NAMALWA (cell line): ENCODE measurements at places on chromosomes 11 and 22.

GRCh38 chr22:43176090-43176489, 10.8 kb downstream of the TTLL12 start:
- DNase-seq = no peak

- no peak for DNase-seq
Observed at GRCh38 chr11:117719480-117719879, 77.5 kb downstream of the DSCAML1 start.

DNA sequence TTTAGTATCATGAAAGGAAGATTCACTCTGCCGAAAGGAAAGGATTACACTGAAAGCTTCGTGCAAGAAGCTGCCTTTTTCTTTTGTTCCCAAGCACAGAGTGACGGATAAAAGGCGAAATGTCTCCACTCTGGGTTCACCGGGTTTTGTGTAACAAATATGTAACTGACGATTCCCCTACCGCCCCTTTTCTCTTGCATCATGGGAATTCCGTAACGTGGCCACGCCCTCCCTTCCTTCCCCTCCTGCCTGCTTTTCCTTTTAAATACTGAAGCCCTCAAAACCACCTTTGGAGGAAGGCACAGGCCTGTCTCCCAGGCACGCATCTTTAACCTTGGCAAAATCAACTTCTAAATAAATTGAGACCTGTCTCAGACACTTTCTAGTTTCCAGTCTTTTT, 16.4 kb upstream of the TESMIN start:
- no peak for DNase-seq

DNA sequence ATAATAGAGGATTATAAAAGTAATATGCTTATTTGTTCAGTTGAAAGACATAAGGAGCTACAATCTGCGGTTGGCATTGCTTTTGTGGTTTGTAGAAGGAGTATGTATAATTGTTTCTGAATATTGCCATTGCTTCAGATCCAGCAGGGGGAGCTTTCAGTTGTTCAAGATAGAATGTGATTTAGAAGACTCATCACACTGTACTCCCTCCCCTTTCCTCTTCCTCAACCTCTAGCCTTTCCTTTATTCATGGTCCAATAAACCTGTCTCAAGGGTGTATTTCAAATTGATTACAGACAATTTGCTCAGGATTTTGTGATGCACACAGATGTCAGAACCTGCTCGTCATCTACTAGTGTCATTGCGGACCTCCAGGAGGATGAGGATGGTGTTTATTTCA, 9.8 kb downstream of the PRMT3 start:
- DNase-seq = peak; percentile 65

DNA sequence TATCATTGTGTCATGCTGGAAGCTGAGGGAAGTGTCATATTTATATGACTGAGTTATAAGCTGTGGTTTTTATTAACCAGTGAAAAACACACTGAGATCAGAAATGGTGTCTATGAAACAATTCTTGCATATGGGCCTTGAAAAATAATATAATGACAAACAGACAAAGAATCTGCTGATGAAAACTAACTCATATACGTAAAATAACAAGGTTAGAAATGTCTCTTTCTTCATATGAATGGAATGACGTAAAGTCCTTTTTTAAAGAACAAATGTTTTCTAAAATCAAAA, 48.8 kb upstream of the PHF21B start:
- no peak for DNase-seq

DNA sequence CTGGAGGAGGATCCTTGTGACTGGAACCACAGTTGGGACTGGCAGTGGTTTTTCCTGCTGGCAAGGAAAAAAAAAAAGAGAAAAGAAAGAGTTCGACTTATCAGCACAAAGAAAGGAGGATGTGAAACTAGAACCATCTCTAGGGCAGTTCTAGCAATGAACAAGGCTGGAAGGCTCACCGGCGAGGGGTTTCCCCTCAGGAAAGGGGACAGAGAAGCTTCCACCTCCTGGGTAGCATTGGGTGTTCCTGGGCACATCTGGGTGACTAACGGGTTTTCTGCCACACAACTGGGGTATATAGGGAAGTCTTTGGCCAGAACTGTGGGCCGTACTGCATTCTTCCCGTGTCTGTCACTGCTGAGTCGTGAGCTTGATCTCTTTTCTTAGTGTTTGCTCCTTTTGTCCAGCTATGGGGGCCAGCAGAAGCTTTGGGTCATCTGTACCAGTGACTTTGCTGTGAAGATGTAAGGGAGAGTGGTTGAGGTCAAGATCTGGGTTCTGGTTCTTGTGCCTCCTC, 109.4 kb upstream of the OR4B1 start:
- peak; percentile 75 for DNase-seq

DNA sequence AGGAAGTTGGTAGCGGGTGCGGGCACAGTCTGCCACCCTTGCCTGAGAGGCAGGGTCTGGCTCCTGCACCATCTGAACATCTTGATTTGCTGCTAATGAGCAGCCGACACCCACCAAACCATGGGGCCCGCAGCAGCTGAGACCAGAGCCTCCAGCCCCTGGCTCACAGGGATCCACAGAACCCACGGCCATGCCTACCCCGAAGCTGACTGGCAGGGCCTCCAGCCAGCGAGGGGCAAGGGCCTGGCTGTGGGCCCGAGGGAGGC, 171.5 kb upstream of the NTM start:
- no peak for DNase-seq

- peak; percentile 7 for DNase-seq
Observed at GRCh38 chr11:47002390-47002789, 65.8 kb downstream of the CSTPP1 start.

DNA sequence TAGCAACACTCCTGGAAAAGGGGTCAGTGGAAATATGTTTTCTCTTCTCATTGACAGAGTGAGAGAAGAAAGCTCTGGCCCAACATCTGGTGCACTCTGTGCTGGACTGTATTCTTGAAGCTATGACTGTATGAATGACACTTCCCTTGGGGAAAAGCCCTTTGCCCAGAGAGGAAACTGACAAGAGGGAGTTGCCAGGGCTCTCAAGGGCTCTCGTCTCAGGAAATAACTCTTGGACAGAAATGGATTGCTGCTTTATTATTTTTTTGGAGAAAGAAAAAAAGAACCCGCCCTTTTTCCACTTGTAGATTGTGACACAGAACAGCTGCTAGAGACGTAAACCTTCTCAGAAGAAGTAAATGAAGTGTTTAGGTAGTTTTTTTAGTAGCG, 11.4 kb downstream of the ETS1 start:
- no peak for DNase-seq

- DNase-seq = no peak
Observed at GRCh38 chr11:64856382-64857227, 12.2 kb upstream of the CDC42BPG start.

DNA sequence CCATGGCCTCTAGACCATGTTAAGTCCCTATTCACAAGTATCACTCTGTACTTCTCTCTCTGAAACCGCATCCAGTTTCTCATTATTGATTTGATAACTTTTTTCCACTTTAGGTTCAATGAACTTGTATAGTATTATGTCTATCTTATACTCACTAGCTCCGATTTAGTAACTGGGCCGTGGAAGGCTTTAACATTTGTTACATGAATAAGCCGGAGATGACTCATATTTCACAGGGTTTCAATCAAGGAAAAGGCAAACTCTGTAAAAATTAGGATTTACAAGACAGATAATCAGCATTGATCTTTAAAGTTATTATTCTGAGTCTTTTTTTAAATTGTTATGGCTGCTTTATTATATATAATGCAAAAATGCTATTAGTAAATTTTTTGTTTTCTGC, 662.2 kb upstream of the CNTN5 start:
- no peak for DNase-seq

GRCh38 chr11:92702805-92703448, 266.5 kb upstream of the MTNR1B start:
- no peak for DNase-seq

- no peak for DNase-seq
Observed at GRCh38 chr11:56273854-56274253, at the start of gene OR5T1. TSS of gene OR5T1 (plus strand) at chr11:56274154. CDS start at chr11:56275639, 1,485 bp downstream.

GRCh38 chr11:128187835-128188234, 399.5 kb downstream of the ETS1 start:
- no peak for DNase-seq

- DNase-seq = no peak
Observed at GRCh38 chr11:76792505-76793264, 9.5 kb downstream of the TSKU start.

- no peak for DNase-seq
Observed at GRCh38 chr22:38872831-38873248, 824 bp upstream of the CBX6 start.

DNA sequence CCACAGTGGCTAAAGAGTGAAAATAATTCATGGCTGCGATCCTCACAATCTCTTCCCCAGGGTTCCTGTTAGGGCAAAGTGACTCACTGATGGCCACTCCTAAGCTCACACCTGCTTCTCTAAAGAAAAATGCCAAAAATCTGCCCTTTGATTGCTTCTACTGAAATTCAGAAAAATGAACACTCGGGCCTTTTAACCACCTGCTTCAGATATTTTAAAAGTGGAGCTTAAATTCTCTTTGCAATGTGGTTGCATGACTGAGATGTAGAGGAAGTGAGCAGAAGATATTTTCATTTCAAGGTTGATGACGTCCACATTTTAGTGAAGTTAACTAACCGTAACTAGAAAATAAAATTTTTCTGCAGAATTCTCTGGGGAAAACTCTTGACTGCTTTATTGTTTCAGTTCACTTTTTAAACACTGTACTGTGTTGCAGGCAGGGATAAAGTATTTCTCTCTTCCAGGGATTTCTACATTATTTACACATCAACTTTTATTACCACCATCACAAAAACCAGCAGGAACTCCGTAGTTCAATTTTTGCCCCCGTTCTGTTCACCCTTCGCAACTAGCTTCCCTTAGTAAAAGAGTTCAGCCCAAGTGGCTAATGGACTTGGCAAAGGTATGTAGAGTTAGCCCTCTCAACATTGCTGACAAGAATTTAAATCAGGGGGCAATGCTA, 8.5 kb downstream of the RAB30 start:
- DNase-seq = peak; percentile 96

DNA sequence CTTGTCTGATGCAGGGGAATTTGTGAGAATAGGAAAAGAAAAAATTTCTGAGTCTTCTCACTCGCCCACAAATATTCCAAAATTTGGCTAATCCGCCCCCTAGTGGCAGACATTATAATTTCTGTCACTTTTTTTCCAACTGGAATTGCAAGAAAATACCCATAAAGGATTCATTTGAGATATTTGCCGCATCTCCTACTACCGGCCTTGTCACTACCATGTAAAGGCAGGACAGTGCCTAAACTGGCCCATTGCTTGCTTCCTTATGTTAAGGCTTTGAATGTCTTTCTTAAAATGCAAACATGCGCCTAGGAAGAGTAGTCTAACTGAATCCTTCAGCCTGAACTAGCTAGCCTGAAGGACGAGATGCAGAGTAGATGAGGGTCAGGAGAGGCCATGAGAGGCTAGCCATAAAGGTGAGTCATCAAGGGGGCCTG, 9.3 kb upstream of the CEP295 start:
- DNase-seq = peak; percentile 63

DNA sequence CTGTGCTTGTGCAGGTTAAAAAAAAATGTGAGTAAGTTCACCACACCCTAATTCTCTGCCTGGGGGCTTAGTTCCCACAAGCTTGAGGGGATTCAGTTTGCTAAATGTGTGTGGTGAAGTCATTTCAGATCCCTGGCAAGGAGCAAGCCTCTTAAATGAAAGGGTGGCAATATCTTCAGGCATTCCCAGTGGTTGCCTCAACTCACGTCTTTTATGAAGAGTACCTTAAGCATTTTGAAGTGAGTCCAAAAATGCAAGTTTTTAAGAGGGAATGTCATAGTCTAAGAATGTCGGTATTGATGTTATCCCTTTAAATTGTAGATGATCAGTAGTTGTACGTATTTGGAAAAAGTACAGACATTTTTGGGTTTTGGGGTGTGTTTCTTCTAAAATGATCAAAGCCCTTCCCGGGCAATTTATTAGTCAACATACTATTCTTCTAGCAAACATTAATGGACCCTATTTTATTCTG, 4.9 kb downstream of the TCP11L1 start:
- DNase-seq = no peak

GRCh38 chr11:61486011-61486620, 22.4 kb upstream of the LRRC10B start:
- DNase-seq = no peak

GRCh38 chr11:119920666-119921387, 191.8 kb upstream of the NECTIN1 start:
- no peak for DNase-seq

DNA sequence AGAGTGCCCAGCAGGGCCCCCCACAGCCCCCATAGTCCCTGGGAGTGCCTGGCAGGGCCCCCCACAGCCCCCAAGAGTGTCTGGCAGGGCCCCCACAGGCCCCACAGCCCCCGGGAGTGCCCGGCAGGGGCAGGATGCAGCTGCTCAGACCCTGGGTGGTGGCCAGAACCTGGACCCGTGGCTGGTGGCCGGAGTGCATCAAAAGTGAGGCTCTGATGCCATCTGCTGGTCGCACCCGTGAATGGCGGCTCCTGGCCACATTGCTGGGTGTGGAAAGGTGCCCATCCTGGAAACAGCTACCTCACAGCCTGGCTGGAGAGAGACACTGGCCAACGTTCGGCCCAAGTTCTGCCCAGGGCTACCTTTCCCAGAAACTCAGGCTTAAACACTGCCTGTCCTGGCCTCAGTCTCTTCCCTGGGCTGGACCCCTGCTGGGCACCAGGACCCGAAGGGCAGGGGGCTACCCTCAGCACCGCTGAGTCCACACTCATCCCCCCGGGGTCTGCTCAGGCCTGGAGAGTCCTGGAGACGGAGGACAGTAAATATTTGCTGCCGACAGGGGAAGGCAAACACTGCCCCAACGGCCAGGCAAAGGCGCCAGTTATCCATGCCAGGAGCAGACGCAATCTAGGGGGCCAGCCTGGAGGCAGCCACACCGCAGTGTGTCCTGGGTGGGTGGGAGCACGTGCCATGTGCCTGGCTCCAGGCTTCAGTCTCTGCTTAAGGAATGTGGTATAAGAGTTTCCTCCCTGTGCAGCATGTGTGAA, 4.4 kb downstream of the INS start:
- peak; percentile 78 for DNase-seq

- no peak for DNase-seq
Observed at GRCh38 chr22:37431801-37432707, 4.8 kb upstream of the ELFN2 start.

GRCh38 chr11:46333394-46333947, 13.8 kb upstream of the DGKZ start:
- DNase-seq = no peak

GRCh38 chr11:76796511-76797198, 13.5 kb downstream of the TSKU start:
- DNase-seq = no peak

GRCh38 chr11:8005556-8005955, 18.4 kb downstream of the EIF3F start:
- no peak for DNase-seq

GRCh38 chr11:12786450-12786849, 112.2 kb downstream of the TEAD1 start:
- DNase-seq = no peak
